Stimulated activated CD8-positive, alpha-beta memory T cell treated with anti-CD3 and anti-CD28 coated beads, Interleukin-15, amount 100 ng/mL, for 24 hours (primary cell): ENCODE measurements at places on chromosomes 2 and 18.

DNA sequence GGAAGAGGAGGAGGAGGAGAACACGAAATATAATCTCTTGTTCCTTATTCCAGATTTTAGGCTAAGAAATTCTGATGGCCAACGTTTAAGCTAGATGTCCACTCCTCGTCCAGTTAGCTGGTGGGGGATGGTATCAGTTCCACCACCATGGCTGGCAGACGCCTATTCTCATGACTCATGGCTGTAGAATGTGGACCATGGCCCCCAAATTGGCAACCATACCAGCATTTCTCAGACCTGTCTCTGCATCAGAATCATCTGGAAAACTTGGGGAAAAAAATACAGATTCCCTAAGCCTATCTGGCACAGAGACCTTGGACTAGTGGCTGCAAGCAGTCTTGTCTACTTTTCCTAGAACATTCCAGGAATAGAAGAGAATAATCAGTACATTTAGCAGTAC lies 267.7 kb upstream of the SIX2 start:
- no peak for DNase-seq

DNA sequence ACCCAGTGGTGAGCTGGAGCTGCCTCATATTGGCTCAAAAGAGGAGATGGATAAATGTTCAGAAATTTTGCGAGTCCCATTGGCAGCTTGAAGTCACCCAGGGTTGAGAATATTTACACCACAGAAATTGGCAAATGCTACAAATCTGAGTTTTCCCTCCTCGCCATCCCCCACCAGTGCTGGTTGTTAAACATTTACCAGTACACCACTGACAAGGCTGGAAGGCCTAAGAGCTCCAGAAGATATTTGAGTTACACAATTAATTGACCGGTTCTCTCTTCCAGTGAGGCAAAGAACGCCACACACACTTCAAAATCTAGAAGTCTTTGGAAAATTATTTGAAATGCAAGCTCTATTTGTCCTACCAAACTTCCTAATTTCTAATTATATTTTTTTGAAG lies 47.5 kb upstream of the ATIC start:
- no peak for DNase-seq

DNA sequence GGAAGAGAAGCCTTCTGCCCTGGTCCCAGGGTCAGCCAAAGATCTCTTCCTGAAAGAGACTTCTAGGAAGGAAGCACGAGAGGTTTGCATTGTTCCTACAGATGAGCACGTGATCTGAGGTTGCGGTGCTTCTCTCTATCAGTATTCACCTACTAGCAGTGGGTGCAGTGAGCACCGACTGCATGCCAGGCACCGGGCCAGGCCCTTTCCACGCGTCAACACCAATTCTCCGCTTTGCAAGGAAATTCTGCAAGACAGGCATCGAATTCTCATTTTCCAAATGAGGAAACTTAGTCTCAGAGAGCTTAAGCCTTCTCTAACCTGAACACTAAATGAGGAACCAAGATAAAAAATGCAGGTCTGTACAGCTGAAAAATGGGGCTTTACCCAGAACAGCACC lies 151.5 kb upstream of the MYCN start:
- no peak for DNase-seq

- DNase-seq: no peak
Observed at GRCh38 chr2:44364604-44365003, 2.9 kb downstream of the CAMKMT start.

- DNase-seq: no peak
Observed at GRCh38 chr18:10053861-10054260, 140.0 kb downstream of the VAPA start.
